Left renal pelvis (tissue), 4 donors: ENCODE measurements at places on chromosomes 4 and X.

- no peak for DNase-seq
These were observed 1257.3 kb upstream of the DIAPH2 start for GRCh38 chrX:95427389-95427788.

DNA sequence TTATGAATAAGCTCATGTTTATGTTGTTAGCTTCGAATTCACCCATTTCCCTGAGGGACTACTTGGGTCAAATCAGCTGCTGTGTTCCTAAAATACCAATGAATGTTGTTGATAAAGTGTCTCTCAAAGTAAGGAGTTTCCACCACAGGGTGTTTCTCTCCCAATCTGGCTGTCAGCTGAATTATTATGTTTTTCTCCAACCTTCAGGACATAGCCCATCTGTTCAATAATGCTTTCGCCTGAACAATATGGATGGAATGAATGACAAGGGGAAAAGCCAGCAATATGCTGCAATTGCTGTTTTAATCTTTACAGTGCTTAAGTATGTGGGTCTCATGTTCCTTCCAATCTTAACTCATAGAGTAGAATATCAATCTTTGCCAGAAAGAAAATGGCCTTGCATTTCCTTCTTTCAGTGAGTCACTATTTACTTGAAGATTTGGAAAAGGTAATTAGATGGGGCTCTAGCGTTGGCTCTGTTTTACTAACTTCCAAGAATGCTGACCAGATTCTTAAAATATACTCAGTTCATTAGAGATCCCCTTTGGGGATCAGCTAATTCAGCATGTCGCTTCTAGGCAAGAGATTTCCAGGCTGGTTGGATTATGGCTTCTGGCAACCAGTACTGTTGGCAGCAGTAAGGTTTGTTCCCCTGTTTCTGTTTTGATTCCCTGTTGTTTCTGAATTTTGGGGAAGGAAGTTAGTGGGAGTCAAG lies 410.5 kb downstream of the PPP3CA start:
- no peak for DNase-seq

DNA sequence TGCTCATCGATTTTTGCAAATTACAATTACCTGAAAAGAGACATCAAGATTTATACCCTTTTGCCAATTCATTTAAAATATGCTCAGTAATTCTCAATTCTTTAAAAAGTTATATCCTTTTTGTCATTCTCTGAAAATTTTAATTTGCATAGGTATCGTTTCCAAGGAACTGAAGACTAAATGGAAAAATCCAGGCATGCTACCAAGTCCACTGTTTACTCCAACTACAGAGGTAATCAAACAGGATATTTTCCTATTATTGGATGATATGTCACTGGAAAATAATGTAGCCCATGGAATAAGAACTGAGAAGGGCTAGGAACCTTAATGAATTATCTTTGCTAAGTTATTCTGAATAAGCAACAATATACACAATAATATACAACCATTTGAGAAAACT lies 132.7 kb downstream of the THOC2 start:
- no peak for DNase-seq

- peak; percentile 39 for DNase-seq
These were observed 47.3 kb upstream of the TLR3 start for GRCh38 chr4:186021461-186022167.

GRCh38 chr4:158590306-158590705 lies 68.6 kb downstream of the RXFP1 start:
- no peak for DNase-seq

DNA sequence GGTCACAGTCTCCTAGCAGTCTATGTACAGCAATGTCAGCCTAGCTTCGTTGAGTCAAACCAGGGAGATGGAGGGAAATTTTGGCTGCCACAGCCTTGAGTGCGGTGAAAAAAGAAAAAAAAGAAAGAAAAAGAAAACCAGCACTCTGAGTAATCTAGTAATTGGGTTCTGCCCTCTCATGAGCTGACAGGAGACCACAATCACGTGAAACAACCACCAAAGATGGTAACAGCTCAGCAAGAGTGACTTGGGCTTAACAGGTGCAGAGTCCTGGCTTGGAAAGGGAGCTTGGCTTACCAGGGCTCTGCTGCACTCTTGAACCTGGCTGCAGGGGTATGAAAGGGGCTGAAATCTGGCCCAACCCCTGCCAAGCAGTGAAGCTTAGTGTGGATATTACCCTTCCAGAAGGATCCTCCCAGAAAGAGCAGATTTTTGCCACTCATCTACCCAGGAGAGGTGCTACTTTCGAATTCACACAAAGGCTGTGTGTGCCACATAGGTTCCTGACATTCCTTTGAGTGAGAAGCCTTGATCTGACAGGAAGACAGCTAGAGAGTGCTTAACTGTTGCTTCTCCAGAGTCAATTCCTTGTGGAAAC lies 350.3 kb downstream of the PTTG2 start:
- no peak for DNase-seq

DNA sequence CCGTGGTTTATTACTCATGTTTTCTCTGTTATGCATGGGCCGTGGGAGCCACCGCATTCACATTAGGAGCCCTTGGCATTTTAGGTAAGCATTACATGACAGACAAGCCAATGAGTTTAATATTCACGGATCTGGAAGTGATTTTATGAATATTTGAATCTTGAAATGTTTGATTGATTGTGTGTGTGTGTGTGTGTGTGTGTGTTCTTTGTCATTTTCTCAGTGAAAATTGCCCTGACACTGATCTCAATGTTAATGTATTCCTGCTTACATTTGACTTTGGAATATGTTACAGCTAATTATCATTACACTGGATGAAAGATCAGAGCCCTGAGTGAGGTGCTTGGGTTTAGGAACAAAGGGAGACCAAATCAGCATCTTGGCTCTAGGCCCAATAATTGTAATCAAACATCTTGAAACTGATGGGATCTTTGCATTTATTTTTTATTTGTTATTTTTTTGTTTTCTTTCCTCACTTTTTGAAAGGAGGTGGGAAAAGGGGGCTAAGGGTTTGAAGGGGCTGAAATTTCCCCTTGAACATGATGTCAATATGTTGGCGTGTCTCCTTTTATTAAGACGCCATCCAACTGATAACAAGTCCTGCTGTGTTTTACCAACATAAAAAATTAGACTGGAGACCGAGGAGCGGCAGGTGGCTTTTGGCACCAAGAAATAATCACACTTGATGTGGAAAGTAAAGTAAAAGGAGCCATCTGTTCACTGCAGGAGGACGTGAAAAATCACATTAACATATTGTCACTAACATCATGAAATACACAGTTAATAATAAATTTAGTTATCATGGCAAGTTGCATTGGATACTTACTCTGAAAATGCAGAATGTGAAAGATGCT lies 5.2 kb upstream of the GK2 start:
- DNase-seq: no peak

DNA sequence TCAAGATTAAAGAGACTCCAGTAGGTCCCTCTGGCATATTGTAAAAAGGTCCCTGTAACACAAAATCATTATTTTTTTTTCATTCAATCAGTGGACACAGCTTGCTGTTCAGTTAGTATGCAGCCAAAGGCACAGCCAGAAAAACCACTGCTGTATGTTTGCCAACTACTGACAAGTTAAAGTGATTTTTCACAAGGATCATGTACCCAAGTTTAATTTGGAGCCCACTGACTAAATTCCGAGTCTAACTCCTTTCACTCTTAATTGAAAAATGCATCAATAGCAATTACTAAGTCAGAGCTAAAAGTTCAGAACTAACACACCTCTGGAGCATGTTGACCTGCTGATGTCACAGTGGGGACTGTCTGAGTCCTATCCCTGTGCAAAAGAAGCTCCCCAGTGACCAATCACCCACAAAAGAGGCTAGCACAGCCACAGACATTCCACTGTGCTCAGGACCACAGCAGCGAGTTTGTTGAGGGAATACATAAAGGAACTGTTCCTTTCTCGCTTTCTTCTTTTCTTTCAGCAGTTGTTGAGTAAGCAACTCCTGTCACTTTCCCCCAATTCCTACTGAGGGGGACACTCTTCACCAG lies 60.4 kb downstream of the STX18 start:
- no peak for DNase-seq
